Mucosa of descending colon (tissue), 3 donors: ENCODE measurements at places on chromosomes 2 and 18.

- DNase-seq: peak; percentile 82
Measured at GRCh38 chr2:231672617-231673347, 35.5 kb upstream of the PTMA start.

- no peak for DNase-seq
Measured at GRCh38 chr18:64276311-64277090, 127.6 kb upstream of the LINC00305 start.

DNA sequence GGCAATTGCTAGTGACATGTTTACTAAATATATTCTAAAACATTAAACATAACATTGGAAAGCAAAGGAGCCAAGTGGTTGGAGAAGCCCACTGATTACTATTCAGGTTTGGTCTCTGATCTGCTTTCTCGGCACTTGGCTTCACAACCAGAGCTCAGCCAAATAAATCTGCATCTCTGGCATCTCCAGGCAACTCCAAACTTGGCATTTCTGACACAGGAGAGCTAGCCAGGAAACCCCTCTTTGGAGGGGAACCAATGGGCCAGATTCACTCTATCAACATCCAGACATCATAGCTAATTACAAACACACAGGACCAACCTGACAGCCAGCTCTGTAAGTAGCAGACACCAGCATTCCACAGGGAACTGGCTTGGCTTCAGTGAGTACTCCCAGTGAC is 150.3 kb upstream of the ETAA1 start:
- no peak for DNase-seq

DNA sequence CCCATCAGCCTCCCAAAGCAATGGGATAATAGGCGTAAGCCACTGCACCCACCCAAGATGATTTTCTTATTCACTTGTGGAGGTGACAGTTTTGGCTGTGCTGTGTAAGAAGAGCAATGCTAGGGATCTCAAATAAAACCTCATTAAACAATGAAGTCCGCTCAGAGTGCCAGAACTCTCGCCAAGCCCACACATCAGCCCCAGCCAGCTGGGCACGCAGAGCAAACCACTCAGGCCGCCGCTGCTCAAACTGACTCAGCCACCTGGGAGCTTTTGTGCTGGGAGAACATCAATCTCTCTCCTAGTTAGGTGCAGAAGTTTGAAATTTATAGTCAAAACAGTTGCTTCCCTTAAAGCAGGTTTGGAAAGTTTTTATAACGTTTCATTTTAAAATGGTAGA is 47.6 kb downstream of the RNF152 start:
- no peak for DNase-seq

- DNase-seq: no peak
Measured at GRCh38 chr2:170843656-170844055, 27.0 kb downstream of the GAD1 start.

DNA sequence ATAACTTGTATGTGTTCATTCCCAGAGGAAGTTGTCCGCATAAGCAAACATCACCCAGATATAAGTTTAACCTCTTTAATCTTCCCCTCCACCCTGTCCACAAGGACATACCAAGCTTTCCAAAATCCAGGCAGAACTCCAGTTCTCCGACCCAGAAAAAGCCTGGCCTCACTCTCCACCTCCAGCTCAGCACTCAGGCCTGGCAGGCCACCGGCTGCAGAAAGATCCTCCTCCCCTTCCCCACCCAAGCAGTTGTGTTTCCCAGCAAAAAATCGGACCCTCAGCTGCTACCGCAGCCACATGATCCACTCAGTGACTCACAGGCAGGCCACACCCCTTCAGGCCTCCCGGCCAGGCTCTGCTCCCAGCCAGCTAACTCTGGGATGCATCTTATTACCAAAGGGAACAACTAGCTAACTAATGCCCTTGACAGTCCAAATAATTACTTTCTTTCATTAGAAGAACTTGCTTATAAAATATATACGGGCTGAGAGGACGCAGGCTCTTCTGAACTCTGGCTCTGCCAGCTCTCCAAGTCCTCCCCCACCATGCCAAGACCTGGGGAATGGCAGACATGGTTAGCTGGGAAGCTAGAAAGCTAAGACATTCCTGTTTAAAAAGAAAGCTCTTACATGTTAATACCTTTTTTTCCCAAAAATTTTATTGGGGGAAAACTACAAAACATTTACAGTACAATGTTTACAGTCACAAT is 4.5 kb downstream of the ZFP36L2 start:
- peak; percentile 88 for DNase-seq

- no peak for DNase-seq
Measured at GRCh38 chr2:100483895-100484294, 13.6 kb downstream of the NMS start.

- DNase-seq: no peak
Measured at GRCh38 chr2:172079838-172080640, 5.3 kb upstream of the DLX1 start.

GRCh38 chr2:116832148-116832547 is 982.3 kb upstream of the DDX18 start:
- DNase-seq: no peak

GRCh38 chr2:237435844-237436587 is 22.1 kb upstream of the COL6A3 start:
- no peak for DNase-seq

DNA sequence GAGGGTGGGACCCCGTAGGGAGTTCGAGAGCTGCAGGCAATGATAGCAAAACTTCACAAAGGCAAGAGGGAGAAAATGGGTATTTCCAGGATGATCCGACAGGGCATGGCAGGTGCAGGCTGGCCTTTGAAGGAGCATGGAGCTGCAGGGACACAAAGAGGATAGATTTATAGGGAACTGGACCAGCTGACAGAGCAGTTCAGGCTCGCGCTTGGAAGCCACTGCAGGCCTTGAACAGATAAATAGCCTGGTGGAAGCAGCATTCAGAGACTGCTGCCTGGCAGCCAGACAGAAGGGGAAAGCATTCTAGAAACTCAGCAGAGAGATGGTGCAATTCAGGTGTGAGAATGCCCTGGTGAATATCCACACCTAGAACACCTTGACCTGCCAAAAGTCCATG is 29.3 kb upstream of the CREG2 start:
- DNase-seq: no peak

- DNase-seq: no peak
Measured at GRCh38 chr18:52888014-52888413, 548.0 kb downstream of the DCC start.

DNA sequence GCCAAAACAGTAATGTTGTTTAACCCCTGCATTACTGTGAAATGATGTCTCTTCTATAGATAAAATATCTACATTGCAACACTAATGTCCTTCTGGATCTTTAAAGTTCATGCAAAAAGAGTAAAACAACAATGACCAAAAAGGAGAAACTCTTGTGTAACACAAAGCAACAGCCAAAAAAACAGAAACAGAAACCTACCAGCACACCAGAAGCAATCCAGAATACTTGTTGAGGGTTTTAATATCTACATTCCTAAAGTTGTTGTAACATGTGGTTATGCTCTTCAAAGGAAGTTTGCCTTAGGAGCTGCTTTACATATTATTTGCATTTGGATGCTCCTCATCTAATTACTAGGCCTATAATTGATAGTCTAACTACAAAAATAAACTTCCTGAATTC is 157.2 kb downstream of the BABAM2 start:
- DNase-seq: no peak

GRCh38 chr2:170714381-170715061 is 616 bp upstream of the SP5 start:
- peak; percentile 56 for DNase-seq

- no peak for DNase-seq
Measured at GRCh38 chr2:11980809-11981208, 234.4 kb downstream of the LPIN1 start.

GRCh38 chr2:73291461-73292315 is 1.7 kb downstream of the EGR4 start:
- no peak for DNase-seq

DNA sequence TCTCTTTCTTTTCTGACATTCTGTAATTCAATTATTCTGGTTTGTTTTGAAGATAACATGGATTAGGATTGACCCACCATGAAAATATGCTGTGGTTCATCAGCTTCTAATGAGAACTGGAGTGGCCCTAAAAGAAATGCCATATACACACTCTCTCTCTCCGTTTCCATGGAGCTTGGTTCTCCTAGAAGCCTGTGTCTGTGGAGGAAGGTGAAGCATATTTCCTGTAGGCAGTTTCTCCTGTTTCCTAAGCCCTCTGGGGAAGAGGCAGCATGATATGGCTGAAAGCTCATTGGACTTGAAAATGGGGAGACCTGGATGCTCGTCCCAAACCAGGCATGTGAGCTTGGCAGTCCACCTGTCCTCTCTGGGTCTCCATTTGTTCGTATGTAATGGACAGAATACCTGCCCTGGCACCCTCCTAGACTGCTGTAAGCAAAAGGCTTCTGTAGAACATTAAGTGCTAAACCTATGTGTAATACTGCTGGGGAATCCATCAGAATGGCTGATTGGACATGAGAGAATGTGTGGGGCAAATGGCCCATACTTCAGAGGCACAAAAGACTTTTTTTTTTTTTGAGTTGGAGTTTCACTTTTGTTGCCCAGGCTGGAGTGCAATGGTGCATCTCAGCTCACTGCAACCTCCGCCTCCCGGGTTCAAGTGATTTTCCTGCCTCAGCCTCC is 75.3 kb upstream of the PPP1CB start:
- DNase-seq: no peak

GRCh38 chr2:42951263-42951938 is 159.0 kb upstream of the HAAO start:
- DNase-seq: no peak

DNA sequence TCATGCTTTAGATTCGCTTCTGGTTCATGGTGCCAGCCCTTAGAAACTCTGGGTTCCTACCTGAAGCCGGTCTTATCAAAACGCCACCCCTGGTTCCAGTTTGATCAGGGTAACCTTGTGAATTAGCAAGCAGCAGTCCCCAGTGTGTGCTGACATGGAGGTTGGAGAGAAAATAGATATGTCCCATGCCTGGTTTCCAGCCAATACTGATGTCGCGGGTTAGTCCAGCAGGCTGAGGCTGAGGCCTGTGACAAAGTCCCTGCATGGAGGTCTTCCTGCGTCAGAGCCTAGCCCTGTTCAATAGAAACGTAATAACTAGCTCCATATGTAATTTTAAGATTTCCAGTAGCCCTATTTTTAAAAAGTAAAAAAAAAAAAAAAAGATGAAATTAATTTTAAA is 28.2 kb downstream of the LPIN1 start:
- DNase-seq: no peak
